ENCODE measurements at places on chromosomes 5 and 9.

GRCh38 chr5:67178085-67178484 is 18.5 kb downstream of the CD180 start:
- DNase-seq = no peak

- no peak for DNase-seq
Measured at GRCh38 chr5:32539981-32540845, 45.1 kb upstream of the SUB1 start.

GRCh38 chr9:132514821-132515220 is 67.6 kb upstream of the BARHL1 start:
- DNase-seq = no peak

DNA sequence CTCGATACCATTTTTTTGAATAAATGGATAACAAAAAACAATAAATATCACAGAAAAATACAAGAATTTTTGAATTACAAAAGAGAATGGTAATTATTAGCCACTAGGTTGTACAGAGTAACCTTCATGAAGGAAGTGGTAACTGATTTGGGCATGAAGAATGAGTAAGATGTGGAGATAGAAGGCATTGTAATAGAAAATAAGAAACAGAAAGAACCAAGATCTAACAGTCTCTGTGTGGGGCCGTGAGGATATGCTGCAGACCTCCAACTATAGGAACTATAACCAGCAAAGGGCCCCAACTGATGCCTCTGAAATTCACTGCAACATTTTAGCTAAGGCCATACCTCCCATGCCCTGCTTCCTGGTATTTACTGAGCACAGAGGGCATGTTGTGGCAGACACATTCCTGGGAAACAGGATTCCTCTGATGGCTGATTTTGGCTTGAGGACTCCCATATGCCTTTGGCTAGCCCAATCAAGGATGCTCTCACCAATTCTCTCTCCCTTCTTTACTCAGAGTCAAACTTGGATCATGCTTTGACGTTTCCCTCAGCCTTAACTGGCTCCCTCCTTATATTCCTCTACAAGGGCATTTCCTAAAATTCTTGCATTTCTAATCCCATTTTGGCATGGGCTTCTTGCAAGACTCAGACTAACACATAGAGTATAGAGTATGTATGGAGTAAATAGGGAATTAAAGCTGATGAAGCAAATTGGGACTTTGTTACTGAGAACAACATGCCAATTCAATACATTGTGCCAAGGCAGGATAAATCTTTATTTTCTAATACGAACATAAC is 208.9 kb downstream of the PDE4D start:
- no peak for DNase-seq

DNA sequence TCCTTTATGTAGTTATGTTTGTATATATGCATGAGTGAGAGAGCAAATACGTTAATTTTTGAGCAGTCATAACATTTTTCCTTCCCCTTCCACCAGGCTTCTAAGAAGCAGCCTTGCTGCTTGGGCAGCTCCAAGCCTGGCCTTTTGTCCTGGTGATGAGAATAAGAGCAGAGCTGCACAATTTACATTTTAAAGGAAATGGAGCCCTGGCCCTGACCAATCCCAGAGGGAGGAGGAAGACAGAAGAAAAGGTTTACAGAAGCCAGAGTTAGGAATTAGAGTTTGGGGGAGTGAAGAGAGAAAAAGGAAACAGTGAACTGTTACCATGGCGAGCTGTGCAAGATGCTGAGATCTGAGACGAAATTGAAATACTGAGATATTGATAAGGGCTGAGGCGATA is 25.3 kb upstream of the EFNA5 start:
- no peak for DNase-seq

GRCh38 chr5:170223360-170223759 is 9.4 kb upstream of the C5orf58 start:
- no peak for DNase-seq

DNA sequence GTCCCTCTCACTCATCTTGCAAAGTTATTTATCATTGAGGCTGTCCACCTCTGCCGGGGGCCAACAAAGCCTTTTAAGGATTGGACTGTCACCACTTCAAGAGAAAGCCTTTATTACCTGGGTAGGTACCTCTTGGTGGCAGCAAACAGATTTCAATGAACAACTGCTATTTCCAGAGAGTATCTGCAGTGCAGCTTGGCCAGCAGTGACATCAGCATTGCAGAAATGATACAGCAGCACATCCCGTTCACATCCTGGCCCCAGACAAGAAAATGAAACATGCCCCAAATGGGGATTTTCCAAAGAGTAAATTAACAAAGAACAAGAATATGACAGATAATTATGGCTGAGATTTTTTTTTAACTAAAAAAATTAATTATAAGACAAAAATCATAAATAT is 2.3 kb upstream of the SPATA6L start:
- no peak for DNase-seq

DNA sequence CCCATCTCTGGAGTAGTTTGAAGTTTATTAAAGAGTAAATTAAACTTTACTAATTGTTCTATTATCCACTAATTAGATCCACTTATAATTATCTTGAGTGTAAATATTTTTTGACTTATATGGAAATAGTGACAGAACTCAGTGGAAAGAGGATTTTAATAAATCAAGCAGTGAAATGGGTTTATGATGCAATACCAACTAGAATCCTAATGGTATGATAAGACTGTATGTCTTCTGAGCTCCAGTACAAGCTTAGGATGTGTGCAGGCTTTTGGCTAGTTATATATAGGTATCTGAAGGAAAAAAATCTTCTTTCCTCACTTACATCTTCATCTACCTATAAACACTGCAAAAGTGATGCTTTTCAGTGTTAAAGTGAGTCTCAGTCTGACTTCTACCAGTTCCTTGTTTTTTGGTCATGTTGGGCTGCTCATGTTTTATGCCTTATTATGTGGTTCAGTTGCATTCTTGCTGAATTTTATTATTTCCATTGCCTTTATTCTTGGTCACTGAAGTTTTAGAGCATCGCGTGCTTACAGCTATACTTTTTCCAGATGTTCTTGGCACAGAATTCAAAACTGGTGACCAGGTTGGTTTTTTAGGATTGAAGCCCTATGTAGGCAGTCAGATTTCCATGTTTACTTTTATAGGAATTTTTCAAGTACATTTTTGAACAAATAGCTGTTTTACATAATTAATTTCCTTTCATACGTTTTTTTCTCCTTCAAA is 30.5 kb downstream of the XRCC4 start:
- DNase-seq = no peak

DNA sequence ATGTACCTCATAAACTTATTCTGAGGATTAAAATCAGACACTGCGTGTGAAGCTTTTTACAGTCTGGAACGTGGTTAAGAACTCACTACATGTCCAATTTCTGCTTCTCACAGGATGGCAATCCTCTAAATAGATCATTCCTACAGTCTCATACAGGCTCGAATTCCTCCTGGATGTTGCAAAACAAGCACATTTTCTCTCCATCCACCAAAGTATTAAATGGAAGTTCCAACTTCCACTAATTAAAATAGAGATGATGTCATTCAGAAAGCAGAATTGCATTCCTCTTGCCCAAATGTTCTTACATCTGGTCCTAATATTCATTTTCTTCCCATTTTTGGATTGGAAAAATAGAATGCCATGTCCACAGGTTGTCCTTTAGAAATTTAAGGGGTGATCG is 145.5 kb upstream of the PCA3 start:
- no peak for DNase-seq

DNA sequence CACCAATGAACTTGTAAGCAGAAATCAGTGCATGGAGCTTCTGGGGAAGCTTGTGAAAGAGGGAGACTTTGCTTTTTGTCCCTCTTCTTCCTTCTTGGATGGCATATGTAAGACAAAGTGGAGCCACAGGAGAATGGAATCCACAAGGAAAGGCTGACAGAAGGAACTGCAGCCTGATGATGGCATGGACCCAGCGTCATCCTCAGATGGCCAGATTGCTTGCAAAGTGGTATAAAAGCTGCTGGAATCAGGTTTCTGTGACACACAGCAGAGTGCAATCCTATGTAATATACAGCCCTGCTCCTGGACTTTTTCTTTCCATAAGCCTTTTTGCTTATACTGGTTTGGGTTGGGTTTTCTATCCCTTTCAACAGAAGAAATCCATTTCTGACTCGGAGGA is 31.4 kb upstream of the SPARC start:
- DNase-seq = no peak

DNA sequence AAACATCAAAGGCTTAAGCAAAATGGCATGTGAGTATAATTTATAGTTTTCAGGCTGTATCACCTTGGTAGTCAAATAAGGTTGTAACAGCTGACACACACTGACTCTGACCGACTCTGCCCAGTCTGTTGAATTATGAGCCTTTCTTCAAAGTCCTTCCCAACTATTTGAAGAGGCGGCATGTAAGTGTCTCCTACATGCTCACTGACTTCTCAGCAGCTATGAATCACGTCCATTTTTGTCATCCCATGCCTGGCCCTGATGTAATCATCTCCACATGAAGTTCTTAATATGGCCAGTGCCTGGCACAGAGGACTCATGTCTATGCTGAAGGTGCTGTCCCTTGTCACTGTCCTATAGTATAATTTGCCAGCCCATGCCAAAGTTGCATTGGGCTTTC is 5.1 kb upstream of the PTBP3 start:
- no peak for DNase-seq

- DNase-seq = no peak
Measured at GRCh38 chr9:72925126-72925789, 27.6 kb downstream of the ALDH1A1 start.

GRCh38 chr9:85200726-85201404 is 531.3 kb downstream of the NTRK2 start:
- no peak for DNase-seq

DNA sequence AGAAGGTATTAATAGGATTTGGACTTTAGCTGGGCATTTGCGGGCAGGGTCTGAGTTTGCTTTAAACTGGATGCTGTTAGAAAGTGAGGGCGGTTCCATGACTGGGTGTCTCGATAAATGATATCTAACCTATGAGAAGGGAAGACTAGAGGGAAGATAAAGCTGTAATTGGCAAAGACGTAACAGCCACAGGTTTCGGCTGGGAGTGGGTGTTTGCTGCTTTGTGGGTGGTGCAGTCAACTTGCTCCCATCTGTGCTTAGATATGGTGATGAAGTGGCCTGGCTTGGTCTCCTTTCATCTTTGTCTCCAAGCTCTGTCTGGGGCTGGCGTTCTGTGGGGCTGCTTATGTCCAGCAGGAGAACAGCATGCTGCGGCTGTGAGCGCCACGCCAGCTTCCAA is 23.3 kb downstream of the OR2V1 start:
- DNase-seq = no peak

- no peak for DNase-seq
Measured at GRCh38 chr5:156237361-156237760, 89.6 kb upstream of the SGCD start.

DNA sequence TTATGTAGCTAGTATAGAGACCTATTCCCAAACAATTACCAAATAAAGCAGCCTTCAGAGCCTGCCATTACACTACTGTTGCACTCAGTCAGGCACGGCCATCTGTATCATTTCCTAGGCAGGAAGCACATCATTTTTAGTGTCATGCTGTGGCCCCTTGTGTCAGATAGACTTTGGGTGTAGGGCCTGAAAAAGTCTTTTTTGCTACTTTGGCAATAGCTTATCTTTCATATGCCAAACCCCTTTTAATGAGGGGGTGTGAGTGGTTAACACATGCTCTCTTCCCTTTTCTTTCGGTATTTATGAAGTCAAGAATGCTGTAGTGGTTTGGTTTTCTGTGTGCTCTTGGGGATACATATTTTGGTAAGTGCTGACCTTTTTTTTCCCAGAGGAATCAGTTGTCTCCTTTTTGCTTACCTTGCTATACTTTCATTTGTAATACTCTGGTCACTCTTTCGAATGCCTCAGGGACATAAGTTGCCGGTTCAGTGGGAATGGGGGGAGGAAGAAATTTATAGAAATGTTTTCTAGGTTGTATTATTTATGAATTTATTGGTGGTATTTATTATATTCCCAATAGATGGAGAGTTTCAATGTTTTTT is 209.8 kb downstream of the CSNK1G3 start:
- no peak for DNase-seq

DNA sequence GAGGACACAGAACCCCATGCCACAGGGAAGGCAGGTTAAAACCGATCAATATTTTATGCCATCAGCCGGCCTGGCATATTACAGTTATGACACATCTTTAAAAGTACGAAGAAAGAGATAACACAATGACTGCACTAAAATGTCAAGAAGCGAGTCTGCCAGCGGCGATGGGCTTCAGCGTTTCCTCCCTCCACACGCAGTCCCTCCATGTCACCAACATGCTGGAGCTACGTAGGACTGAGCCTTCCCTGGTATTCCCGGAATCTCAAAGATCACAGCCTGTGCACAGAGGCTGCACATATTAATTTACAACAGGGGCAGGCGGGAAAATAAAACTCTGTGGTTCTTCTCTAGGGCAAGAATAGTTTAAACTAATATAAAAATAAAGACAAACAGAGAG is 257.7 kb downstream of the IRX1 start:
- no peak for DNase-seq

DNA sequence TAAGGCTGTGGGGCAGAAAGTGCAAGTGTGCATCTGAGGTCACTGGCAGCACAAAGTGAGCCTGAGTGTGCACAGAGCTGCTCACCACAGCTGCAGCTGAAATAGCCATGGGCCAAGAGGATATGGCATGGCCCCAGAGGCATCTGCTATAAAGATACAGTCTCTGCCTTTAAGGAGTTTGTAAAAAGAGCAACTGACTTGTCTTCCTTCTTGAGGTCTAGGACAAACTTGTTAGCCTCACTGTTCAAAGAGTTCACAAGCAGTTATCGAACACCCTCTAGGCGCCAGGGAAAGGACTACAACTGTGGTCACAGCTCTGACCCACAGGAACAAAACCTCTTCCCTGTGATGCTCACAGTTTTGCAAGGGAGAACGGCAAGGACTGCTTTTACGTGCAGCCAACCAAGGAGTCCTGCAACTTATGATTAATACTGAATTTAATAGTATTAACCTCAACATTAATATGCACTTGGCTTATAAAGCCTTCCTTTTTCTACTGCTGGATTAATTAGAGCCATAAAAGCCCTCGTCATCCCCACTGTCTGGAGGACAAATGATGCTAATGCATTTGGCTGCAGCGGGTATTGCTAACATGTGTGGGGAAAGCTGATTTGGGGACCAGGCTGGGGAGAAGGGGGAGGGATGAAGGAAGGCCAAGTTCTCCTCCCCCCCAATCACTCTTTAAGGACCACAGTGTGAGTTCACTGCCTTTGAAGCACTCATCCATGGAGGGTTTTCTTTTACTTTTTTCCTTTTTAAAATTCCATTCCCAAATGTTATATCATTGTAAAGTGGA is 189.8 kb upstream of the TRIM32 start:
- DNase-seq = no peak

DNA sequence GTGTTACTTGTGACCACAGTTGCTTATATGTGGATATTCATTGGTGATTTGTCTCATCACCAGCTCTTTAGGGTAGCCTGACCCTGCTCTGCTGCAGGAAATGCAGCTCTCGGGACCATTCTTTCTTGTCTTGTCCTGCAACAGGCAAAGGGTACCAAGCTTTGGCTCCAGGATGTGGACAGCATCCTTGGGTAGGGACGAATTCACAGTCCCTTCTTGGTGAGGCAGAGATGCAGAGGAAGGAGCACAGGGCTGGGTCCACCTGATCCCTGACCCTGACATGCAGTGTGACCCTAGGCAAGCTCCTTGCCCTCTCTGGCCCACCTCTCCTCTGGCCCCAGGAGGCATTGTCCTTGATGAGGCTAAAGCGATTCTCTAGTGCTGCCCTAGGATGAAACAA is 37.0 kb upstream of the SYNPO start:
- no peak for DNase-seq

- DNase-seq = no peak
Measured at GRCh38 chr5:31485376-31486207, 46.3 kb downstream of the DROSHA start.

All from activated CD4-positive, CD25-positive, alpha-beta regulatory T cell (primary cell).